ENCODE measurements at places on chromosomes 5 and 9.

GRCh38 chr5:168104350-168104749 is 187.1 kb upstream of the WWC1 start:
- no peak for DNase-seq

GRCh38 chr5:160159991-160160792 is 40.9 kb upstream of the PWWP2A start:
- no peak for DNase-seq

DNA sequence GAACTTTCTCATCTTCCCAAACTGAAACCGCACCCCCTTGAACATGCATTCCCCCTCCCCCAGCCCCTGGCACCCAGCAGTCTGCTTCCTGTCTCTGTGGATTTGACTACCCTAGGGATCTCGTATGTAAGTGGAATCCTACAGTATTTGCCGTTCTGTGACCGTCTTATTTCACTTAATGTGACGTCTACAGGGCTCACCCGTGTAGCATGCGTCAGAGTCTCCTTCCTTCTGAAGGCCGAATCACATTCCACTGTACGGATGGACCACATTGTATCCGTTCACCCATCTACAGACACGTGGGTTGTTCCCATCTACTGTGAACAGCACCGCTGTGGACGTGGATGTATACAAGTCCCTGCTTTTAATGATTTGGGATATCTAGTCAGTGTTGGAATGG is 4.5 kb downstream of the PRRX2 start:
- no peak for DNase-seq

- no peak for DNase-seq
These were observed 14.3 kb downstream of the IRF1 start for GRCh38 chr5:132475987-132476875.

- no peak for DNase-seq
These were observed 221.1 kb downstream of the MAN2A1 start for GRCh38 chr5:109910874-109911273.

- DNase-seq = no peak
These were observed 176.1 kb upstream of the HMHB1 start for GRCh38 chr5:143635888-143636287.

GRCh38 chr9:5863092-5863746 is 27.5 kb upstream of the MLANA start:
- no peak for DNase-seq

DNA sequence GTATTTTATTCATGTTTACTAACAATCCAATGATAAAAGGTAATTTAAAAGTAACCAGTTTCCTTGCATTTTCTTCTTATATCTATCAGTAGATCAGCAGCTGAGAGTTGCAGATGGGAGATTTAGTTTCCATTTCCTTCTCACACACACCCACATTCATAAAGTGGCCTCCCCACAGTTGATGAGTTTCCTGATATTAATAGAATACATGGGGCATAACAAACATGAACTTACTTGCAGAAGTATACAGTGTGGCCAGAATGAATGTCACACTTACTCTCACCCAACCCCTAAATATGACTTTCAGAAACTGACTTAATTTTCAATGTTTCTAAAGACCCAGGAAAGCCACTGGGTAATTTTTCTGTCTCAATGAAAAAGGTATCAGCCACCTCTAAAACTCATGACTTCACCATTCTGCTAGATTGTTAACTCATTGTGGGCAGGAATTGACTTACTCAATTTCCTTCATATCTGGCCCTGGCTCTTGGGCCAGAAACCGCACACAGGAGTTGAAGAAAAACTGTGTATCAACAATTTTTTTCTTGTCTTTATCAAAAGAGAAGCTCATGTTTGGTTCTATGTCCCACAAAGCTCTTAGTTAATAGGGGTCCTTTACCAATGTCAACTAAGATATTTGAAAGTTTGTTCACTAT is 63.5 kb upstream of the OSMR start:
- no peak for DNase-seq

DNA sequence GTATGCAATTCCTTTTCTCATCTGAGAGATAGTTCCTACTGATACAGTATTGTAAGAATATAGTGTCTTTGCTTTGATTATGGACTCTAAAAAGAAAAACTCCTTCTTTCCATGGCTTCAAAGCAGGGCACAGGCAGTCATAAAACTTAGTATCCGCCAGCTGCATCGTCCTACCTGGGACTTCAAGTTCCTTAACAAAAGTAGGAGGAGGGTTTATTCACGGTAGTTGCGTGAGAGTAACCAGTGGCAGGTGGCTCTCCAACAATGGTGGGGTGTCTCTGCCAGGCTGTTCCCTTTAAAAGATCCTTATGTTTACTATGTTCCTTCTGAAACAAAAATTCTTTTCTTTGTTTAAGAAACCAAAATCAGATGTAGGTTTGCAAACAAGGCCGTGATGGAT is 173.5 kb upstream of the DMAC1 start:
- DNase-seq = no peak

GRCh38 chr9:4228606-4229005 is 71.3 kb downstream of the GLIS3 start:
- no peak for DNase-seq

DNA sequence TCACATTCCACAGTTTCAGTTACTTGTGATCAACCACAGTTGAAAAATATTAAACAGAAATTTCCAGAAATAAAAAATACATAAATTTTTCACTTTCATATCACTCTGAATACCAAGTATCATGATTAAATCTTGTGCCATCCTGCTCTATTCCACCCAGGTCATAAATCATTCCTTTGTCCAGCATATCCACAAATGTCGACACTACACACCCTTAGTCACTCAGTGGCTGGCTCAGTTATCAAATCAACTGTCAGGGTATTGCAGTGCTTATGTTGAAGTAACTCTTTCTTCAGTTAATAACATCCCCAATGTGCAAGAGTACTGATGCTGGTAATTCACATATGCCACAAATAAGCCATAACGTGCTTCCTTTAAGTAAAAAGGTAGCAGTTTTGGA is 115.7 kb downstream of the FBXL17 start:
- DNase-seq = no peak

DNA sequence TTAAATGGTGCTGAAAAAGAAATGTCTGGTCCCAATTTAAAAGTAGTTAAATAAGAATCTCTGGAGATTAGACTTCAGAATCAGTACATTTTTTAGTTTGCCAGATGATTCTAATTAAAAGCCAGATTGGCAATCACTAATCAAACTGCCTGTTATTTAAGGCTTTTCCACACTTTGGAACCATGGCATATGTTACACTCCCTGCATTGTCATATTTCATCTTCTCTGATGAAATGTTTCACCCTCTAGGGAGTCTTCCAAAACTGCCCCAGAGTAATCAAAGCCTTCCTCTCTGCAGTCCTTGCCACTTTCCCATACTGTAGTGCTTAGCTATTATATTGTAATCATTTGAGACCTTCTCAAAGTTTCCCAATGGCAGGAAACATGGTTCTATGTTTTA is 17.5 kb upstream of the OR13C9 start:
- no peak for DNase-seq

DNA sequence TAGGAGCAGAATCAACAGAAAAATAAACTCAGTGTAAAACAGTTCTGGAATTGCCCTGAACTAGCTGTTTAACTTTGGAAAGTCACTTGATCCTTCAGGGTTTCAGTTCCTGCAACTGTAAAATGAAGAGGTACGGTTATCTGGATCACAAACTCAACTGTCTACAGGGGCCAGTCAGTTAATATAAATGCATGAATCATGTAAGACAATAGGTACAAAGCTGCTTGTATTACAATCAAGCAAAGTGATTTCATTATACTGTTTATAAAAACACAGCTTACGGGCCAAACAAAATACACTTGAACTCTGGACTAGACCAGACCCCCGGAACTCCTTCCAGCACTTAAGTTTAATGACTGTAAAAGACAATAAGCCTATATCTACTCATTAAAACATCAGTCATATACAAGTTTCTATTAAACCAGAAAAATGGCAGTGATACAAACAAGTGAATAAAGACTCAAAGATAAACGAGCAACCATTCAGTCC is 73.0 kb downstream of the MRPS27 start:
- DNase-seq = no peak

DNA sequence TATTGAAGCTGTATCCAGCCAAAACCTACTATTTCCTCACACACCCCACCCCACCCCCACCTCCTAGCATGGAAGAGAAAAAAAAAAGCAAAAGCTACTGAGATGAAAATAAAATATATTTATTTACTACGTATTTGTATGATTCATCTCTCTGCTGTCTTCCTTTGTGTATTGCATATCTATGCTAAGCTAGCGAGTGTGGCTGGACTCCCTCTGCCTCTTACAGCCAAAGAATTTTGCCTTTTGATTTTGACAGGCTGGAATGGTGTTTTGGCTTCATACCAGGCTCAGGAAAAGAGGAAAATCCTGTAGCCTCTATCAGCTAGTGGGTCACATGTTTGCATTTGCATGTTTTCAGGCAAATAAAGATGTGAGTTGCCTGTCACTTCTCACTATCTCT is 2.2 kb downstream of the ABLIM3 start:
- no peak for DNase-seq

DNA sequence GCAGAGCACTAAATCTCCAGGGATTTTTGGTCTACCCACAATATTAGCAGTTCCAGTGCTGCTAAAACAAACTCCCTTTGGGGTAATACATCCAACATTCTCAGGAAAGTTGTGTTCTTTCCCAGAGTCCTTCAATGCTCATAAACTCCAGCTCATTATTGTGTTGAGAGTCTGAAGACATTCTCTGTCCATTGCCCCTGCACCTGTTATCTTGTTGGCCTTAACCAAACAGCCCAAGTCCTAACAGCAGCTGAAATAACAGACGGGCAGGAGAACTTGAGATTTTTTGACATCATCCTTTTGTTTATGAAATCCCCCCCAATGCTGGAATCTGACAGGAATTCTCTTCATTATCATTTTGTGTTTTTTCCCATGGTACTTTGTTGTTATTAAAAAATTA is 110.8 kb downstream of the PAPPA start:
- no peak for DNase-seq

GRCh38 chr9:31302620-31303418 is 1081.6 kb upstream of the ACO1 start:
- no peak for DNase-seq

GRCh38 chr5:52987711-52988331 is 1.3 kb upstream of the ITGA2 start:
- DNase-seq = no peak

Measured in HEK293T (cell line).